ENCODE measurements at places on chromosomes 1 and 21.

- DNase-seq = no peak
Observed at GRCh38 chr1:80894921-80895320, 905.8 kb upstream of the ADGRL2 start.

GRCh38 chr1:118042501-118042900, 113.0 kb downstream of the WDR3 start:
- DNase-seq = peak; percentile 7

- DNase-seq = no peak
Observed at GRCh38 chr1:234398849-234399381, 25.7 kb downstream of the COA6 start.

DNA sequence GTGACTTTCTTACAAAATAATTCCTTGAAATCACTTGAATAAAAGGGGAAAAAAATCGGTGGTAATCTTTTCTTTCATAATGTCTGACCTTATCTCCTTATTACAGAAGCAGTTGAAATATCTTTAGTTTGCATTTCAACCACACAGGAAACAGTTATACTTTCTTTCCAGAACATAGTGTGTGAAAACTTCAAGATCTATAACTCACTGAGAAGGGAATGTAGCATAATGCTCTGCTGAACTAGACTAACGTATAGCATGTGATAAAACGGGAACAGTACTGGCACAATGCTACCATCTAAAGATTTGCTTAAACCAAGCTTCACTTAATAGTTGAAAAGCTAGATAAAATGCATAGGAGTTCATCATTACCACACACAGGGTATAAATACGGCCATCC, 45.0 kb downstream of the VAV3 start:
- no peak for DNase-seq

DNA sequence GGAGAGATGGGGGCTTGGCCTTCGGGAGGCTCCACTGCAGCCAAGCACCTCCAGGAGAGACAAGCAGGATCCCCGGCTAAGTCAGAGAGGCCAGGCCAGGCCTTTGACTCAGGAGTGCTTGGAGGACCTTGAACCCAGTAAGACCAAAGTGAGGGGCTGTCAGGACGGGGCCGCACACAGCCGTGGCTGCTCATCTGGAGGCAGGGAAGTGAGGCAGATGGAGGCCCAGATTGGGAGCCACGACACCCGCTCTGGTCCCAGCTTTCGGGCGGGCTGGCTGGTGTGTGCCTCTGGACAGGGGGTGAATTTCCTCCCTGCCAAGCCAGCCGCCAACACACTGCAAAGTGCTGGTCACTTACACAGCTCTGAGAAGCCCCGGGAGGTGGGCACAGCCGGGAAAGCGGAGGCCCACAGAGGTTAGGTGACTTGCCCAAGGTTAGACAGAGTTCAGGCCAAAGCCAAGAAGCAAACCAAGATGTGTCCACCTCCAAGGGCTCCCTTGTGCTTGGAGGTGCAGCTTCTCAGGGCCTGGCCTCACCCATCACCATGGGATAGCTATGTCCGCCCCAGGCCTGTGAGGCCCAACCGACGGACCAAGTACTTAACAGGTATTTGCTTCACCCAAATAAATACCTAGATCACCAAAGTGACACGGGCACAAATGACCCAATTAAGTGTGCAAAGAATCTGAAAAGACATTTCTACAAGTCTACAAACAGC, 58.3 kb downstream of the CHD5 start:
- no peak for DNase-seq

DNA sequence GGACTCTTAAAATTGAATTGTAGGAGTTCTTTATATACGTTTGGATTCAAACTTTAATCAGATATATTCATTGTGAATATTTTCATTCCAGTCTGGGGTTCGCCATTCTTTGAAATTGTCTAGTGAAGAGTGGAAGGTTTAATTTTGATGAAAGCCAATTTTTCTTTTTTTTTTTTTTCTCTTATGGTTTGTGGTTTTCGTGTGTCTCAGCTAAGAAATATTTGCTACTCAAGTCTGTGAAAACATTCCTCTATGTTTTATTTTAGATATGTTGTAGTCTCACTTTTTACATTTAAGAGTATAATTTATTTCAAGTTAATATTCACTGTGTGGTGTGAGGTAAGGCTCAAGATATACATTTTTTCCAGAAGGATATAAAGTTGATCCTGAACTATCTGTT, 220.5 kb downstream of the KCNT2 start:
- DNase-seq = peak; percentile 16

- no peak for DNase-seq
Observed at GRCh38 chr1:160399544-160400222, 681 bp upstream of the VANGL2 start.

Measured in HT1080 (cell line).